ENCODE measurements at places on chromosomes 1 and 21.

DNA sequence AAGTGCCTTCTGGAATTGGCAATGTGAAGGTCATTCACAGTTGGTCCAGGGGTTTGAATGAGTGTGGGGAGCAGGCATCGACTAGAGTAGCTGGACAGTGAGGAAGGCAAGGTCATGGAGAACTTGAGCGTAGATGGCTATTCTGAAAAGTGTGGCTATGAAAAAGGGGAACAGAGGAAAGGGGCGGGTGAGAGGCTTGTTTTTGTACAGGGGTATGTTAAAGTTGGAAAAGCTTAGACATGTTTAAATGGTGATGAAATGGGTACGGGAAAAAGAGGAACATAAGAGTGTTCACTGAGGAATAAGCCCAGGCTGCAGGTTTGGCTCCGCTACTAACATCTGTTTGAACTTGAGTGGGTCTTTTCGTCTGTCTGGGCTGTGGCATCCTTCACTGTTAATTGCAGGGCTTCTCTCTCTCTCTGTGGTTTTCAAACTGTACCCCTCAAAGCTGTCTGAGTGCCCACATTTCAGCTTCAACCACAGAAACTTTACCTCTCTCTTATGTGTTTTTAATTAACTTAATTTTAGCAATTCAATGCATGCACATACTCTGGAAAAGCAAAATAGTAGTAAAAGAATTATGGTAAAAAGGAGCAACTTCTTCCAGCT, 70.8 kb upstream of the COA6 start:
- no peak for DNase-seq

- no peak for DNase-seq
Observed at GRCh38 chr1:153929426-153929825, 6.7 kb upstream of the GATAD2B start.

DNA sequence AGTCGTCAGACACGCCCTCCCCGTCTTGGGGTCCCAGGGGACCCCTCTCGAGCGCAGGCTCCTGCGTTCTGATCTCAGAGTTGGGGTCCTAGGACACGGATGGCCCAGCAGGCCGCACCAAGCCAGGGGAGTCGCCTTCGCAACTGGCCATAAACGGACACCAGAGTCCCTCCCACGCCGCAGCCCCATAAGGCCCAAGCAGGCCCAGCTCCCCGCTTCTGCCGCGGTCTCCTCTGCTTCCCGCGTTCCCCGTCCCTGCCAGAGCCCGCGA, 633 bp downstream of the DMRTA2 start:
- DNase-seq = no peak

GRCh38 chr1:54711536-54711935, 4.1 kb upstream of the TTC4 start:
- DNase-seq = no peak

DNA sequence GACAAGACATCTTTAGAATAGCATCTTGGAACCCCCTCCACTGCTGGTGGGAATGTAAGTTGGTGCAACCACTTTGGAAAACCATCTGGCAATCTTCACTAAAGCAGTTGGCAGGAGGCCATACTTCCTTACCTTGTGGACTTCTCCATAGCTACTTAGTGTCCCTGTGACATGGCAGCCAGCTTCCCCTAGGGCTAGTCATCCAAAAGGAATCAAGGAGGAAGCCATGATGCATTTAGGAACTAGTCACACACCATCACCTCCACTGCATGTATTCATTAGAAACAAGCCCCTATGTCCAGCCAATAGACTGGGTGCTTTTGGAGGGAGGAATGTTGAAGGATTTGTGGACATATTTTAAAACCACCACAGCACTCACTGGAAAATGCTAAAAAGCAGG, 19.9 kb downstream of the MX2 start:
- no peak for DNase-seq

- no peak for DNase-seq
Observed at GRCh38 chr1:14865106-14865505, 266.6 kb downstream of the KAZN start.

GRCh38 chr1:25112400-25112799, 119.9 kb downstream of the SYF2 start:
- DNase-seq = no peak

DNA sequence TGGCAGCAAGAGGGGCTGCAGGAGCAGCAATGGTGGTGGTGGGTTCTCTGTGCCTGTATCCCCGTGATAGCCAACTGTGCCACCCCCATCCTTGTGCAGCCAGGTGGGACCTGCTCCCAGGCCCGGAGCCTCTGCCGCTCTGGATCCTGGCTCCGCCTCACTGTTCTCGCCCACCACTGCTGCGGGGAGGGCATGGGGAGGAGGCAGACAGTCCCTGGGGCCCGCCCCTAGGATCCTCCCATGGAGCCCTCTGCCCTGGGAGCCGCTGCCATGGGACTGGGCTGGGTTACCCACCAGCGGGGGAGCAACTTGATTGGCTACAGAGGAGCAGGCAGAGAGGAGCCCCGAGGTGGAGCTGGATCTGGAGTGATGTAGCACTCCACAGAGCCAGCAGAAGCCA, 31.6 kb downstream of the CD1D start:
- no peak for DNase-seq

- DNase-seq = no peak
Observed at GRCh38 chr1:27621051-27621920, 13.7 kb downstream of the FGR start.

DNA sequence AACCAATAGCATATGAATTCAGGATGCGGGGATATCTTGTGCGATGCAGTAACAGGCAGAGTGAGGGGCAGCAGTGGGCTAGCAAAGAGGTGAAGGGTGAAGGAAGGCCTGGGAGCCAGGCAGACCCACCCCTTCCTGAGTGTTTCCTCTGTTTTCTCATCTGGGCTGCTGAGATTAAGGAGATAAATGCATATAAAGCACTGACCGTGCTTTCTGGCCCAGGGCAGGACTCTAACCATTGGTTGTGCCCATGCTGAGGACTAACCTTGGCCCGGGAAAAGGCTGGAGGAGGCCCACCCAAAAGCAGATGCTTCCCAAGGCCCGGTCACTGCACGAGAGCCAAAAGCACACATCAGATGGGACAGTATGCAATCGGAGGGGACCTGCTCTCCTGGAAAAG, 87.6 kb downstream of the PSMG1 start:
- no peak for DNase-seq

DNA sequence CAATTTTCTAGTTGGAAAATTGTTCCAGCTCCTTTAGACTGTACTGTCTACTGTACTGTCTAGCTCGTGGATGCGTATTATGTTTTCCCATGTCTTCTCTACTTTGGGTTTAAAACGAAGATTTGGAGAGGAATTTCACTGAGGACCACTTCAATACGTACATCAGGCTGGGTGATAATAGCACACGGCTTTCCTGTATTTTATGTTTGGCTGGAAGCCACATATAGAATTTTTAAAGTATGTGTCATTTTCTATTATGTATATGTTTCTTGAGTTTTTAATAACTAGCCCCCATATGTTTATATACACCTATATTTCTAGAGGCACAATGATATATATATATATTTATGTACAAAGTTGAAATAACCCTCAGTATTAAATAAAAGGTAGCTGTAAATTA, 226.4 kb downstream of the GREM2 start:
- no peak for DNase-seq

- no peak for DNase-seq
Observed at GRCh38 chr1:248841702-248842395, 3.8 kb downstream of the ZNF672 start.

DNA sequence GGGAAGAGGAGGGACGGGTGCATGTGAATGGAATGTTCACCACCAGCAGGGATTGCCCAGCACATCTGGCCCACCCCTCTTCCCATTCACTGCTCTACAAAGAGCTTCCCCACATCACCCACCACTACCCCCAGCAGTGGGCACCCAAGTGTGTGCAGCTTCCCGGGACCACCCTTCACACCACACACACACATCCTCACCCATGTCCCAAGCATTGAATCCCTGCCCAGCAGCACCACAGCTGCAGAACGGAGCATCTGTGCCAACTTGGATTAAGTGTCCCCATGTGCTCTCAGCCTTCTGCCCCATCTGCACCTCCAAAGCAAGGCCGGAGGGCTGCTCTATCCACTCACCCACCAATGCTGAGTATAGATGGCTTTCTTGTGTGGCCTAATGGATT, 141.4 kb downstream of the PSMG1 start:
- no peak for DNase-seq

- DNase-seq = no peak
Observed at GRCh38 chr1:187027253-187027652, 198.5 kb downstream of the PLA2G4A start.

- DNase-seq = no peak
Observed at GRCh38 chr1:35564884-35565741, 7.5 kb downstream of the NCDN start.

DNA sequence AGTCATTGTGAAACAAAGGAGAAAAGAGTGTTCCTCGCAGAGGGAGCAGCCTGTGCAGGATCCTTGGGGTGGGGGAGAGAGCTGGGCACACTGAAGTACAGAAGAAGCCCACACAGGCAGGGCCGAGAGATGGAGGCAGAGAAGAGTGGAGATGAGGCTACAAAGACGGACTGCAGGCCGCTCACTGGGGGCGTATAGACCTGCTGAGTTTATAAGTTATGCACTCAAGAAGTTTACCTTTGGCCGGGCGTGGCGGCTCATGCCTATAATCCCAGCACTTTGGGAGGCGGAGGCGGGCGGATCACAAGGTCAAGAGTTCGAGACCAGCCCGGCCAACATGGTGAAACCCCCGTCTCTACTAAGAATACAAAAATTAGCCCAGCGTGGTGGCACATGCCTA, 7.6 kb upstream of the SLAMF9 start:
- no peak for DNase-seq

DNA sequence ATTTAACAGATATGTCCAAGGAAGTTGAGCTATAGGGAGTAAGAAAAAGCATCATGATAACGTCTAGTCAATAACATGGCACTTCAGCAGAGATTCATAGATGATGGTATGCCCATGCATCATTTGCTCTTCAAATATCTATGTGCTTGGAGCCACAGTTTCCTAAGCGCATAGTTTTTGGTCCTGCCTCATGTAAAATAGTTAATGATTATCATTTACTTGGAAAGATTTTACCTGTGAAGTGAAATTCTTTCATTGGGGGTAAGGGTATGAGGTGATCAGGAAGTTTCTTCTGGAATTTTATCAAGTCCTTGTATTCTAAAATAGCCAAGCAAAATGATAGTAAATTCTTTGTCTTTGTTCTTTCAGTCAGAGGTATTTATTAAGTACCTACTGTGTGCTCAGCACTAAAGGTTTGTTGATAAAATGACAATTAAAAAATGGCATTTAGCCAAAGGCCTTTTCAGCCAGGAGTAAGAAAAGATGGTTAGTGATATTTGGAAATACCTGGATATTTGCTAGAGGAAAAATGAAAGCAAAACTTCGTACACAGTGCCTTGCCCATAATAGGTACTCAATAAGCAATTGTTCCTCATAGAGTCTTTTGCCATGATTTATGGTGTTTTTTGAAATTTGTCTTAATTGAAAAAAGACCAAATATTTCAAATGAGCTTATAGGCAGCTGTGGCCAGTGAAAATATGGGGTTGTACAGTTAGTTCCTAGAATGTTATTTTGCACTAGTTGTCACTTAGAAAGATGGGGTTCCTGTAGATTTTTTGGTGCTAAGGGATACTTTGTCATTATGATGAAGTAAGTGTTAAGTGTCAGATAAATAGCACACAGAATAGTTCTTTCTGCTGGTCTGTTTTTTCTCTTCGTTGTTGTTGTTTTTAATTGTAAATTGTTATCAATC, 13.1 kb downstream of the PDIK1L start:
- no peak for DNase-seq

DNA sequence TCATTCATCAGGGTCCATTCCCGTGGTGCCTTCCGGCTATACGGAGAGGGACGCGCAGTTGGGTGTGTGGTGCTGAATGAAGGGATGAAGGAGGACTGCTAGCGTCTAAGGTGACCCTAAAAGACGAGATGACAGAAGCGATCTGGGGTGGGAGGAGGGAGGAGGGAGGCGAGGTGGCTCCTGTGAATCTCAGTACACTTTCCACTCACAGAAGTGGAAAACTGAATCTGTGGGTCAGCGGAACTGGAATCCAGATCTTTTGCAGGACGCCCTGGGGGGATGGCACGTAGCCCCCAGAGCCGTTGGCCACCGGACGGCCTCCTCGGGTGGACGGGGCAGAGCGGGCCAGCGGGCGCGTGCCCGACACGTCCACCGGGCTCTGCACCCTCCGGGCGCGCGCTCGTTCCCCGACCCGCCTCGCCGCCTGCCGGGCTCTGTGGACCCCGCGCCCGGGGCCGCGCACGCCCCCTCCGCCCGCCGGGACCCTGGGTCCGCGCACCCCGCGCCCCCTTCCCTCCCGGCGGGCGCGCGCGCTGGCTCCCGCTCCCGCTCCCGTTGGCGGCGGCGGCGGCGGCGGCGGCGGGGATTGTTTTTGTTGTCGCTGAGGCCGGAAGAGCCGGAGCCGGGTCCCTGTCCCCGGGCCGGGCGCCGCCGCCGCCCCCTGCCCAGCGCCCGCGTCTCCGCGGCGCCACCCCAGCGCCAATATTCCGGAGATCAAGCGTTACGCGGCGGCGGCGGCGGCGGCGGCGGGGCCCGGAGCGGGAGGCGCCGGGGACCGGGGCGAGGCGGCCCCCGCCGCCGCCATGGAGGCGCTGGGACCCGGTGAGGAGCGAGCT, at the start of gene AGO4:
Gene AGO4 (plus strand): TSS at position 403 of the 836 bp plus-strand sequence. CDS start 401 bp downstream, at position 804.
- no peak for DNase-seq

- DNase-seq = no peak
Observed at GRCh38 chr1:26218906-26219494, 15.0 kb upstream of the CEP85 start.

DNA sequence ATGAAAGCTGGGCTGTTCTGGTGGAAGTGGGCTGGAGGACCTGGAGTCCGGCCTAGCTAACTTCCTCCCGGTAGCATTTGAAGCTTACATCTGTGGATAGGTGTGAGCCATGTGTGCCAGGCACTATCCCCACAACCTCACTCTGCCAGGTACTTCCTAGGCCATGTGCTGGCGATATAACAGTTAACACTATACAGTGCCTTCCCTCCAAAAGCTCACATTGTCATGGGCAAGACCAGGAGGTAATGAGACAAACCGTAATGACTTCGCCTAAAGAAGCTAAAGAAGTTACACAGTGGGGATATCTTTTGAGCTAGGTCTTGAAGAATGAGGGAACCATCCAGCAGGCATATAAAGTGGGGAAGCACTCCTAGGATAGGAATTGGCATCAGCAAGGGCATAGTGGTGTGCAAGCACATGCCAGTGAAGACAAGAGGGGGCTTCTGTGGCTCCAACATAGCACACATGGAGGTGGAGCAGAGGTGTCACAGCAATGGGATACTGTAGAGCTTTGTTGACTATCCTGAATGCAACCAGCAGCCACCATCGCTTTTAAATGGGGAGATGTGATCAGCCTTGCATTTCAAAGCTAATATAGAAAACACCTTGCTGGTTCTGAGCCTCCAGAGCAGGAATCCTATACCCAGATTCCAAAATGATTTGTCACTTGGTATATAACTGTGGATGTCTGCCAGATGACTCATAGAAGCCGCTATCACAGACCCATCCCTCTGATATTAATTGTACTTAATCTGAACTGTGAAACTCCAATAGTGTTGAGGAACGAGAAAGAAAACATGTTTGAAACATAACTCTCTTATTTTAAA, 466.3 kb downstream of the LMO4 start:
- DNase-seq = no peak

DNA sequence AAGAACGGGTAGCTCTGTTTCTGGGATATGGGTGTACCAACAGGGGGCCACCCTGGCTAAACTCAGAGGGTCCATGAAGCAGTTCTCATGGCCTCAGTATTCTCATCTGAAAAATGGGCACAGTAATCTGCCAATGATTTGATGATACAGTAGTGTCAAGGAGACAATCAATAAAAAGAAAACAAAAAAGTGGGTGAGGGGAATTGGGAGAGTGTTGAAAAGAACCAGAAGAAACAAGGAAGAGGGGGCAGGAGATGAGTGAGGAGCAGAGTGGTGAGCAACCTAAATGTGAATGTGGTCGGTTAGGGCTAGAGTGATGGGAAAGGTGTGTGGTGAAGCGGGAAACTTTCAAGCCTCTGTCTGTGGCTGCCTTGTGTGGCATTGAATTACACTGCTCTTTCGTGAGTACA, 2.0 kb downstream of the SLAMF7 start:
- no peak for DNase-seq
